ENCODE measurements at places on chromosomes 2 and 18.

- DNase-seq: no peak
Measured at GRCh38 chr18:6807515-6808257, 78.2 kb downstream of the ARHGAP28 start.

- no peak for DNase-seq
Measured at GRCh38 chr2:64610316-64610855, 43.3 kb downstream of the SERTAD2 start.

- DNase-seq: no peak
Measured at GRCh38 chr2:25161055-25161781, 7.2 kb downstream of the POMC start.

GRCh38 chr2:51018145-51018544 is 13.8 kb downstream of the NRXN1 start:
- no peak for DNase-seq

GRCh38 chr2:54940723-54941122 is 109.5 kb downstream of the RTN4 start:
- no peak for DNase-seq

- DNase-seq: no peak
Measured at GRCh38 chr18:44508474-44508873, 172.2 kb upstream of the SETBP1 start.

DNA sequence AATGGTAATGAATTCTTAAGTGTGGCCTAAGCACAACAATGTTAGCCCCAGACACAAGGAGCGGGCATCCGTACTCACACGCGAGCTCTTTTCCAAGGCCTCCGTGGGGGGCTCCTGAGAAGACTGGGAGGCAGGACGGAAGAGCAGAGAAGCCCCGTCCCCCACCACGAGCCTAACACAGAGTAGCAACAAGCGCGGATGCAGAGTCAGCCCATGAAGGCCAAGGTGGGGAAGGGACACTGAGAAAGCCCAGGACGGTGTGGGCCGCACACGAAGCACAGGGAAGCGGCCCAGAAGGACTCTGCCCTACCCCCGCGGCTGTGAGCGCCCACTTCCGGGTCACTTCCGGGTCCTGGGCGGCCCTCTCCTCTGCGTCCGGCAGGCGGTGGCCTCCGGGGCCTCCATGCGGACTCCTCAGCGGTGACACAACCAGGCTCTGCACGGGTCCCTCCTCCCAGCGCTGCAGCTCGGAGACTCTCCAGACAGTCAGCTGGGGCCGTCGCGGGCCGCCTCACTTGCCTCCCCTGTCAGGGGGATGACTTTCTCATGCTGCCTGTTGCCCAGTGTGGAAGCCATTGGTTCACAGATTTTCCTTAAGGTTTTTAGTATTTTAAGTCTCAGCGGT is 151.5 kb downstream of the MTCL1 start:
- DNase-seq: no peak

- no peak for DNase-seq
Measured at GRCh38 chr2:238730881-238731280, 117.0 kb upstream of the TWIST2 start.

DNA sequence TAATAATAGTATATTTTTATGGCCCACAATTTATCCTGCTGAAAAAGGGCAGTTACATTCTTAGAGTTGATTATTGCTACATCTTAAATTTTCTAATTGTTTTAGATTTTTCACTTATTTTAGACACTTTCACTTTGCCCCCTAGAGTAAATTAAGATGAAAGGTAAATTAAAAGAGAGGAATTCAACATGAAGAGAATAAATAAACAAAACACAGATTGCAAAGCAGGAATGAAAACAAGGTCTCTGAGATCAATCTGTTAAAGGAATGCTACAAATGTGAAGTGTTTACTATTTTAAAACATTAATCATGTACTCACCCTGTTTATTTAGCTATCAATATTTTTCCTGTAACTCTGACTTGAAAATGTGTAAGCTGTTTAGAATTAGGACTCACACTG is 113.5 kb upstream of the ETAA1 start:
- no peak for DNase-seq

DNA sequence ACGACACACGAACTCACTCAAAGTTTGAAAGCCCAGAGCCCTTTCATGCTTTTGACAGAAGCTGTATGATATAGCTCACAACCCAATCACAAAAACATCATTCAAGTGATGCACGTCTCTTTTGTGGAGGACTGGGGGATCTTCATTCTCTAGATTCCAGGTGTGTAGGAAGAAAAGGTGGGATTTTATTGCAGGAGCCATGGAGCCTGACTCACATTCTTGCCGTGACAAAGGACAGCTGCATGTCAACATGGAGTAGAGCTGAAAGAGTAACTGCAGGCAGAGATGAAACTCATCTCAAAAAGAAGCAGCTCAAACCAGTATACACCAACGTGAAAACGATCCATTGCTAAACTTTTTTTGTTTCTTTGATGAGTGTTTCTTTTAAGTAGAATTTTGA is 50.9 kb upstream of the PDE1A start:
- no peak for DNase-seq

All from HS-27A (cell line).